ENCODE measurements at places on chromosomes 3 and 15.

DNA sequence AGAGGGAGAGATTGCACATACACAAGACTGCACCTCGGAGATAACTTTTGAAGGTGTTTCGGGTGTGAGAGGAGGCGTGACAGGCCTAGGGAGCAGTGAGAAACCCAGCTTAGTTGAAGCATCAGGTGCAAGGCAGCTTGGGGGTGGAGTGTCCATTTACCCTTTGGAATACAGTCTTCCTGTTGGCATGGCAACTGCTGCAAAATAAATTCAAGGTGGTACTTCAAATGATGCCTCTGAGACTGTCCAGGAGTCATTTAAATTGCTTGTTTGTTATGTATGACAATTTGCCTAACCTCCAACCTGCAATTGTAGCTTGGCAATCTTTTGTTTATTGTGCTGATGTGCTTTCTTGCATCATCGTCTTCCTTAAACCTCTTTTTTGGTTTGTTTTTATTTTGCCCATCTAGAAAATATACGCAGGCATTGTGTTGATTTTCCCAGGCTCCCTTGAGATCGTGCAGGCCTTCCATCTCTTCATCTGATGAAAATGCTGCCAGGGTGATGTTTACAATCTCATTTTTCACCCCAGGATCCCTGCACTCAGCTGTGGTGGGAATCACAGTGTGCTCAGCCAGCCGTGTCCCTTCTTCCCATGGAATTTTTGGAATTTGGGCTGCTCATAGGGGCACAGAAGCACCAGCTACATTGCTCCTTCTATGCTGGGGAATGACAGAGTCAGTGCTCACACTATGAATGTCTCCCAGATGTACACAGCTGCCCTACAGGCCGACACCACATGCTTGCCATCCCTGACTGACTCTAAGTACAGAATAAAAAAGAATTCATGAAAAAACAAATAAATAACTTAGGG is 583.1 kb upstream of the CFAP20DC start:
- no peak for DNase-seq

DNA sequence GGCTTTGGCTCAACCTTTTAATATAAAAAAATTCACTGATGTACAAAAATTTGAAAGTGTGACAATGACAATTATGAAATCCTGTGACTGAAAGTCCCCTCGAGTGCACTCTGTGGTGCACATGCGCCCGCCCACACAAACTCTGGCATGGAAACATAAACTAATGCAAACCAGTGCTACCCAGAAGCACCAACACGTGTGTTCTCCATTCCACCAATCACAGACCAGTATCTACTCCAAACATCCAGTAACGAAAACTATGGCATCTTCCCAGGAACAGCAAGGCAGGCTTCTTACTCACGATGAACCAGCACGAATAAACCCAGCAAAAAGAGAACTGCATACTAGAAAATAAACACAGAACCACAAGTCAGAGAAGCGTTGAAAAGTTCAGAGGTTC is 11.7 kb upstream of the NMB start:
- DNase-seq = no peak

DNA sequence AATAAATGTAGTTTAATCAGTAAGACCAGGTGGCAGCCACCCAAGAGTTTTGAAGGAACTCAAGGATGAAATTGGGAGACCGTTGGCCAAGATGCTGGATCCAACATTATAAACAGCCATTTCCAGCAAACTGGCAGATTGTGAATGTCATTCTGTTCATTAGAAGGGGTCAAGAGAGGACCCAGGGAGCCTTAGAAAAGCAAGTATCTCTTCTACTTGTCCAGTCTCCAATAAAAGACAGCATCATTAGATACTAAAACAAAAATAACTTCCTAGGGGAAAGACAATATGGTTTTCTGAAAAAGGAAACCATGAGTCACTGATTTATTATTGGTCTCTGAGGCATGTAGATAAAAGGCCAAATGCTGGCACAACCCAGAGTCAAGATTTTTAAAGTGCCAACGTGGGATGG is 67.9 kb downstream of the GADL1 start:
- no peak for DNase-seq

GRCh38 chr3:39249453-39250115 is 30.3 kb downstream of the CX3CR1 start:
- no peak for DNase-seq

DNA sequence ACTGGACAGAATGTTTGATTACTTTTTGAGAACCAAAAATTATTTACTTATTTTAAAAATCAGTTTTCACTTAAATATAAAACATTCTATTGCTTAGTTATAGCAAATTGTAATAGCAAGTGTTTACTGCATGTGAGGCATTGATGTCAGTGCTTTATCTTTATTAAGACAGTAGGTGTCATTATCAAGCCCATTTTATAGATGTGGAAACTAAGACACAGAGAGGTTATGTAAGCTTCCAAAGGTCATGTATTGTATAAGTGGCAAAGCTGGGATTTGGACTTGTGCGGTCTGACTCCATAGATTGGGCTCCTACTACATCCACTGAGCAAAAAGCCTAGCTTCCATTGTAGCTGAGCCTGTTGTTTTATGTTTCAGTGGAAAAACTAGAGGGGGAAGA is 17.6 kb downstream of the ZNF589 start:
- DNase-seq = no peak

DNA sequence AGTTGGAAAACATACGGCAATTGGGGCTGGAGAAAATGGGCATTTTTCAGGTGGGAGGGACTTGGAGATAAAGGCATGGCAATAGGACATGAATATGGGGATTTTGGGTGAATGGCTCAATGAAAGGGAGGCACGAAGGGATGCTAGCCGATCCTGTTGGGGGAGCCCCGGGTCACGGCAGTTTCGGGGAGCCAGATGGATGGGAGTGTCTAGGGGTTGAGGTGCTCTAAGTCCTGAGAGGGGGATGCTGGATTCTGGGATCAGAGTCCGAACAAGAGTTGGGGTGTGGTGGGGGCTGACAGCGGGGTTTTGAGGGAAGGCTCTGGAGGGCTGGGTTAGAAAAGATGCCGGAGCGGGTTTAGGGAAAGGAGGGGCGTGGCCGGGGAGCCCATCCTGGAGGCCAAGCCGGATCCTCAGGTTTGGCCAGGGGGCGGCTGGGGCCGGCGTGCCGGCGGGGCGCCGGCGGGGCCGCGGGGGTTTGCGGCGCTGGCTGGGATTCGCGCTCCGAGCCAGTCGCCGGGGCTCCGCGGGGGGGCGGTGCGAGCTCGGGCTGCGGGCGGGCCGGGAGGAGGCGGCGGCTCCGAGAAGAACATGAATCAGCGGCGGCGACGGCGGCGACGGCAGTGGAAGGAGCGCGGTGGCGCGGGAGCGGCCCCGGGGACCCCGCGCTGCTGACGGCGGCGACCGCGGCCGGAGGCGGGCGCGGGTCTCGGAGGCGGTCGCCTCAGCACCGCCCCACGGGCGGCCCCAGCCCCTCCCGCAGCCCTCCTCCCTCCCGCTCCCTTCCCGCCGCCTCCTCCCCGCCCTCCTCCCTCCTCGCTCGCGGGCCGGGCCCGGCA is at the start of gene TYRO3:
TSS of gene TYRO3 (plus strand) at position 813 of the 839 bp plus-strand sequence. CDS start 46 bp downstream, outside the sequence.
- peak; percentile 55 for DNase-seq

GRCh38 chr3:78257951-78258530 is 1218.1 kb downstream of the ROBO2 start:
- no peak for DNase-seq

- no peak for DNase-seq
These were observed 54.6 kb downstream of the SSUH2 start for GRCh38 chr3:8589880-8590556.

DNA sequence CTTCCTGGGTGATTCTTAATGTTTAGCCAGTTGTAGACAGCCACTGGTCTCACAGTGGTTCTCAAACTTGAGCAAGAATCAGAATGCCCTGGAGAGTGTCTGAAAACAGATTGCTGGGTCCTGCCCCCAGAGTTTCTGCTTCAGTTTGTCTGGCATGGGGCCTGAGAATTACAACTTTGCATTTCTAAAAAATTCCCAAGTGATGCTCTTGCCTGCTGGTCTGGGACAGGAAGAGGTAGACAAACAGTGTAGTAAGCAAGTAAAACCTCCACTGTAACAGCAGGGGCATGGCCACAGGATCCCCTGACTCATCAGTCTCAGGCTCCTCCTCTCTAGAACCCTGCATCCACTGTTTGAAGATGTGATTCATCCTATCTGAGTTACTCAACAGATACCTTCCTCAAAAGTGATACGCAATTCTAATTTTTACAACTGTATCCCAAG is 36.5 kb downstream of the DZIP1L start:
- DNase-seq = no peak

- DNase-seq = no peak
These were observed 18.8 kb downstream of the BLM start for GRCh38 chr15:90735923-90736322.

- DNase-seq = peak; percentile 57
These were observed 8.7 kb downstream of the DISP2 start for GRCh38 chr15:40366457-40367370.

DNA sequence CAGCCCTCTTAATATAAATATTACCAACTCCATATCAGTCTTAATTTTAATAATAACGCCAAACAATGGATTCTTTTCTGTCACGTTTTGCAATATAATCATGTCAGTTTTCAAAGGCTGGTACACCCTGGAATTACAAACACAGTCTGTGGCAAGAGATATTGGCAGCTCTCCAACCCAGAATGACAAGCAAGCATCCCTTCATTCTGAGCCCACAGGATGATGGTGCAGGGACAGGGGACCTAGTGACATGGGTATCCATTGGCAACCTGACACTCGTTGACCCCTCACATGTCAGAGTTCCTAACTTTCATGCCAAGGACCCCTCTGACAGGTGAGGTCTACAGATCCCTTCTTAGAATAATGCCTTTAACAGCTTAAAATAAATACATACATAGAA is 154.5 kb upstream of the TSC22D2 start:
- no peak for DNase-seq

DNA sequence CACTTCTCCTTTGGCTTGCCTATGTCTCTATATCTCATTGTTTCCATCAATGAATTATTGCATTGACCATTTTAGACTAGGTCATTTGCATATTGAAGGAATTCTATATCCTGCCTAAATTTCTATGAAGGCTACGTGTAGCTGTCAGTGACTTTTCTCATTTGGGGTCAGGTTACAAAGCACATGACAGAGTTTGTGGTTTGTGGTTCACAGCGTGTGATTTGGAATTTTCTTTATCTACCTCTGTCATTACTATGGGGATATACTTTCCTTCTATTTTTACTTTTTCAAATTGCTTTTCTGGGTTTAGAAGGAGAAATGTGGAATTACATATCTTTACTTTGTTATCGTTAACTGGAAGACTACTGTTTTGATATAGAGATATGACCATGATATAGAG is 317.3 kb upstream of the CFAP20DC start:
- DNase-seq = no peak

- DNase-seq = no peak
These were observed 131.2 kb downstream of the KLF13 start for GRCh38 chr15:31457631-31458526.

- DNase-seq = no peak
These were observed 265.6 kb downstream of the FOXP1 start for GRCh38 chr3:71317749-71318457.

GRCh38 chr3:56459719-56460118 is 8.5 kb downstream of the ERC2 start:
- no peak for DNase-seq

DNA sequence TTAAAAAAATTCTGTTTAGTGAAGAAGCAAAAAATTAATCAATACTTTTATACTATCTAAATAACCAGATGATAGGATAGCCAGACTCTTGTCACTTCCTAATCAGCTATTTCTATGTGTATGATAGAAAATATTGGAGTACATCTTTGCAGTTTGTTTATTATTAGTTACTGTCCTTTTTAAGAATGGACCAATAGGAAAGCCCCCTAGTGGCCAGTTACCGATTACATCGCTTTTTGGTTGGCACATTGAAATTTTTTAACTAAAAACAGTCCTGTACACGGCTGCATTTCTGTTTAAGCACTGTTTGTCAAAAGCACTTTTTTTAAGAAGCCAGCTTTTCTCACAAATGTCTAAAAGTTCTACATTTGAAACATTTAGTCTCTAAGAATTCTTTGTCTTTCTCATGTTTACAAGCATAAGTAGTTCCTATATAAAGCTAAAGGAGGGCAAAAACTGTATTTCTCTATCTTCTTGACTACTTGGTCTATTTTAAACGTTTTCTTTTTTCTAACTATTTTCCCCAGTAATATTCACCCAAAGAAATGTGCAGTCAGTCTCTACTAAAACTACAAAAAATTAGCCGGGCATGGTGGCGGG is 253.2 kb upstream of the LRTM1 start:
- DNase-seq = no peak

GRCh38 chr15:51348688-51349087 is 7.2 kb downstream of the GLDN start:
- DNase-seq = no peak

DNA sequence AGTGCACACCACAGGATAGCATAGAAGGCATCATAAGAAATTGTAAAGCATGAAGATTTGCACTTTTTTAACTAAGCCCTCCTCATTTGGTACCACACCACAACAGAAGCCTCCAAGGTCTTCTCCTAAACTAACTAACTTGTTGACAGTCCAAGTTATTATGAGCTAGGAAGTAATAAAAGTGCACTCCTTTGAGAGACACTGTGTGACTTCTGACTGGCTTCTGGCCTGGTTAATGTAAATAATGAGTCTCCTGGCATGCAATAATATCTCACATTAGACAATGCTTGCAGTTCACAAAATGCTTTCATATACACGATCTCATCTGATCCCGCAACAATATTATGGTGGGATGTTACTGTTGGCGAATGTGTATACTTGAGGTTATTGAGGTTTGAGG is 103.9 kb upstream of the SLC24A5 start:
- DNase-seq = no peak

DNA sequence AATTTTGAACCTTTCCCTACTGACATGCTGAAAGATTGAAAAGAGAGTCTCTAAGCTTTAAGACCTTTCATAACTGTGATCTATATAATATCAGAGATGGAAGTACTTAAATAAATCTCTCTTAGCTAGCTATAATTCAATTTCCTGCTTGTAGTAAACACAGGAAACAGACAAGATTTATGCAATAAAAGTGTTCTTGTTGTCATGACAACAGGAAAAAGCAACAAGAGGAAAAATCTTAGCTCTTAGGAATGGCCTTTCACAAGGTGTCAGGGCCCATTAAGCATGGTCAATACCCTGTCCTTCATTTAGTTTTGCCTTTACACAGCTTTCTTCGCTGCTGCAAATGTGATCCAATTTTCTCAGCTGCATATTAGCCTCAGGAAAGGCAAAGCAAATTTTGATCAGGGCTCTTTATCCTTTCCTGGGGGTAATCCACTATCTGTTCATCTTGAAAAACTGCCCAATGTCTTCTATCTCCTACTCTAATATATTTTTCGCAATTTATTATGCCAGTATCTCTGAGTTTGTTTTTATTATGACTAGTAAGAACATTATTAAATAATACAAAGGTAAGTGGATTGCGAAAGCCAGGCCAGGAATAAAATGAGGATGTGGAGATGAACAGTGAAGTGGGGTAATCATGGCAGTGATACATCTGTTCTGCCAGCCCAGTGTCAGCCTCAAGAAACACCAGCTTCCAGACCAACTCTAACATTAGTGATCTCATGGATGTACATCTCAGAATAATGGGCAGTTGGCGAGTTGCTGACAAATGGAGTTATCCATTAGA is 28.7 kb downstream of the SIDT1 start:
- no peak for DNase-seq

GRCh38 chr15:101107625-101108460 is 144.0 kb downstream of the CHSY1 start:
- DNase-seq = no peak

- DNase-seq = no peak
These were observed 193.7 kb upstream of the MME start for GRCh38 chr3:154886437-154886836.

GRCh38 chr3:136899622-136900158 is 37.7 kb downstream of the NCK1 start:
- DNase-seq = no peak

Data from amygdala (tissue), 56 donors.